ENCODE measurements at places on chromosomes 1 and 21.
A peak's percentile ranks its signal among the peaks of the same experiment; 100 is the strongest.

GRCh38 chr1:53657891-53658396, 81.0 kb downstream of the GLIS1 start:
- no peak for DNase-seq

GRCh38 chr1:226972931-226973330, 32.8 kb downstream of the COQ8A start:
- no peak for DNase-seq

GRCh38 chr1:167439301-167439988, 78.9 kb downstream of the CD247 start:
- DNase-seq: peak; percentile 30

DNA sequence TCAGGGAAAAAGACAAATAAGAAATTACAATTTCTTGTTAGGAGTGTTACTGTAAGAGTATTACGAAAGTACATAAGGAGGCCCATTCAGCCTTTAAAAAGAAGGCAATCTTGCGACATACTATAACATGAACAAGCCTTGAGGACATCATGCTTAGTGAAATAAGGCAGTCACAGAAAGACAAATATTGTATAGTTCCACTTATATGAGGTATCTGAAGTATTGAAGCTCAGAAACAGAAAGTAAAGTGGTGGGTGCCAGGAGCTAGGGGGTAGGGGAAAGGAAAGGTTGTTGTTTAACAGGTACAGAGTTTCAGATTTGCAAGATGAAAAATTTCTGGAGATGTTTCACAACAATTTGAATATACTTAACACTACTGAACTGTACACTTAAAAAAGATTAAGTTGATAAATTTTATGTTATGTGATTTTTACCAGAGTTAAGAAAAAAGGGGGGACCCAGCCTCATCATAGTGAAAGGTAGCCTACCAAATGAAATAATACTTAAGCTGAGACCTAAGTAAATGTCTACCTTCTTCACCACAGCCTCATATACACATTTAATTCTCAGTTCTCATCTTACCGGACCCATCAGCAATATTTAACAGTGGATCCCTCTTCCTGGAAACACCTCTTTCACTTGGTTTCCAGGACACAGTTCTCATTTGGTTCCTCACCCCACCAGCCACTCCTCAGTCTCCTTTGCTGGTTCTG, 19.5 kb downstream of the USP24 start:
- peak; percentile 67 for DNase-seq

DNA sequence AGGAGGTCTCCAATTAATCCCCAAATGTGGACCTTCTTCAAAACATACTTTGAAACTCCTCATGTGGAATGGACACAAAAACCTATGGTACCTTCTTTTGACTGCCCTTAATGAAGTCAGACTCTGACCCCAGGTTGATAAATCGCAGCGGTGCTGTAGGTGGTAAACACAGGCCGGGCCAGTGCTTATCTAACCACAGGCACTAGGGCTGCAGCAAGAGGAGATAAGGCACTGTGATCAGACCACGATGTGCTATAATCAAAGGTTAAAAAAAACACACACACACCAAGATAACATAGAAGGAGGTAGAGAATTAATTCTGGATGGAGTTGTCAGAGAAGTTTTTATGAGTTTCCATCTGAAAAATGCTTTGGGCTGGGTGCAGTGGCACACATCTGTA, 52.3 kb upstream of the SIPA1L2 start:
- DNase-seq: no peak

- no peak for DNase-seq
These were observed 3.0 kb upstream of the NFIA start for GRCh38 chr1:61079296-61079897.

DNA sequence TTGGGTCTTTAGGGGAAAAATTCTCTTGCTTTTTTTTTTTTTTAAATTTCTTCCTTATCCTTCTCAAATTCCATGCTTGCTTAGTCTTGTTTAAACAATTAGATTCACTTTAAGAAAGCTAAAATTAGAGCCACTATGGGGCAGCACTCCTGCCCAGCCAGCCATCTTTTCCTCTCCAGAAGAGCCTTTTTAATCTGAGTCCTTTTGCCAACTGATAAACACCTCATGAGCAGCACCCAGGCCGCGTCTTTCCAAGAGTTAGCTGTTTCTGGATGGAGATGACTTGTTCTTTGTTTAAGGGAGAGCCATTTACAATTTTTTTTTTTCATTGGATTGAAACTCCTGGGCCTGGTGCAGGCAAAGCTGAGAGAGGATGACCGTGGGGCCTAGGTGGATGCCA, 53.3 kb upstream of the TSPAN2 start:
- no peak for DNase-seq

GRCh38 chr1:182122256-182122912, 60.9 kb upstream of the ZNF648 start:
- peak; percentile 27 for DNase-seq

DNA sequence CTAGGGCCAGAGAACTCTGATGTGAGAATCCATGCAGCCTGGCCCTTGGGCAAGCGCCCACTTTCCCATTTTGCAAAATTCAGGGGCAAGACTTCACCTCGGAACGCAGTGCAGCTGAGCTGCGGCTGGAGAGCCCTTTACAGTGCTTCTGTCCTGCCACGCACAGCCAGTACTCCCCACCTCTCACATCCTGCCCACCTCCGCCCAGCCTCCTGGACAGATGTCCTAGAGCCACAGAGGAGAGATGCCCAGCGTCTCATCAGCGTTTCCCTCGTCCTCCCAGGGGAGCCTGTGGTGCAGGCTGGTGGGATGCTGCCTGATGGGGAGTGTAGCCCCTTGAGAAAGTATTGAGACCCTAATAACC, 29.6 kb downstream of the RUNX3 start:
- no peak for DNase-seq

GRCh38 chr1:30274976-30275621, 448.3 kb downstream of the MATN1 start:
- DNase-seq: no peak

DNA sequence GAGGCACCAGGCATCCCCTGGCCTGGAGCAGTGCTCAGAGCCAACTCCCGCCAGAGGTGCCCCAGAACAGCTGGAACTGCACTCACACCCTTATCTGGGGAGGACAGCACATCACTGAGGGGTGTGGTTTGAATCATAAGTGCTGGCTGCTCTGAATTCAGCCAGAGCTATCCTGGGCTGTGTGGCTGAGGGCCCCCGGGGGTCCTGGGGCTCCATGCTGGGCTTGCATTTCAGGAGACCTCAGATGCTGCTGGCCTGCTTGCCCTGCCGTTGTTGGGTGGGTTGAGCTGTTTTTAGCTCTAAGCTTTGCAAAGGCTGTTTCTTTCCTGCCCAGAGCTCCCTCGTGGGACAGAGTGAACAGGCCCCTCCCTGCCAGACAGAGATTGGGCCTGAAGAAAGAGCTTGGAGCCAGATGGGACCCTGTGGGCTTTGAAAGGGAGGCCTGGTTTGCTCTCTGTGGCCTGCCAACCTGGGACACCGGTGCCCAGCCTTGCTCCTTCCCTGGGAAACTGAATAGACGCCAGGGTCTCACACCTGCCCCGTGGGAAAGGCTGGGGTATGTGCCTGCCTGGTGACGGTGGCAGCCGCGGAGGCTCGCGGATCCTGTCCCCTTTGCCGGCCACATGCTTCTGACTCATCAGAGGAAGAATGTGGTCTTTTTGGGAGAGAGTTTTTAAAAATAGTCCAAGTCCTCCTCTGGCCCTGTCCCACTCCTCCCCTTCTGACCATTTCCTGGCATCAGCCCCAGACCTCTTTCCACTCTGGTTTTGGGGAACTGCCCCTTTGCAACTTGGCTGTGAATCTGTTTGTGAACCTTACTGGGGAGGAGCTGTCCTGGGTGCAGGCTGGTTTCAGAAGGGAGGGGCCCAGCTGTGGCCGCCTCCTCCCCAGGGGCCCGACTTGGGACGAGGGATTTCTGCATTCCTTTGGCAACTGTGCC, 30.0 kb downstream of the ARHGEF10L start:
- DNase-seq: peak; percentile 95

GRCh38 chr1:114495486-114495885, 15.5 kb downstream of the TRIM33 start:
- DNase-seq: no peak

DNA sequence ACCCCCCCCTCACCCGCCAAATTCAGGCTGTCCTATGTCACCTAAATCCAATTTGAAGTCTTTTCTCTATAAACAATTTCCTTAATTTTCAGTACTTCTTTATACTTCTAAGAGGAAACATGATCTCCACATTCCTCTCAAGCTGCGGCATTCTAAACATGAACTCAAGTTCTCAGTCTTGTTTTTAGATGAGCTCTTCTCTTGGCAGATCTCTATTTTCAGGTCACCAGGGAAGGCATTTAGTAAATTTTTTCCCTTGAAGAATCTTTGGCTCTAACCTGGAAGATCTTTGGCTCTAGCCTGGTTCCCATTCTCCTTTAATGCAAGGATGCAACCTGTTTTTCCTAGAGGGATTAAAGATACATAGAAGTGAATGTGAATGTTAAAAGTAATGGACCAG, 193.4 kb downstream of the ATG4C start:
- DNase-seq: no peak

- DNase-seq: no peak
These were observed 33.8 kb downstream of the PHC2 start for GRCh38 chr1:33397125-33397506.

DNA sequence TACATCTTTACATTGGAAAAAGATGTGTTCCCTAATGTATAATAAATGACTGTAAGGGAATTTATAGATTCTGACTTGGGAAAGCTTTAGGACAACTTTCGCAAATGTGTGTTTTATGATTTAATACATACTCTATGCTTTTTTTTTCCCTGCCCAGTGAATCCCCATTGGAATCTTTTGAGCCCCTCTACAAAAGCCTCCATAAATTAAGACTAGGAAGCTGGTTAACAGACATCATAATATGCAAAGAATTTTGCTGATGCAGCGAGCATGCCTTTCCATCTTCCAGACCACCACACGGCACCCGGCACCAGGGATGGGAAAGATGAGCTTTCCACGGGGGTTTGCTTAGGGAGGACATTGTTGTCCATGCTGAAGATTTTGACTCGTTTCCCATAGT, 156.1 kb upstream of the IVNS1ABP start:
- DNase-seq: no peak

- DNase-seq: no peak
These were observed 96.0 kb upstream of the BTG3 start for GRCh38 chr21:17708522-17709265.

DNA sequence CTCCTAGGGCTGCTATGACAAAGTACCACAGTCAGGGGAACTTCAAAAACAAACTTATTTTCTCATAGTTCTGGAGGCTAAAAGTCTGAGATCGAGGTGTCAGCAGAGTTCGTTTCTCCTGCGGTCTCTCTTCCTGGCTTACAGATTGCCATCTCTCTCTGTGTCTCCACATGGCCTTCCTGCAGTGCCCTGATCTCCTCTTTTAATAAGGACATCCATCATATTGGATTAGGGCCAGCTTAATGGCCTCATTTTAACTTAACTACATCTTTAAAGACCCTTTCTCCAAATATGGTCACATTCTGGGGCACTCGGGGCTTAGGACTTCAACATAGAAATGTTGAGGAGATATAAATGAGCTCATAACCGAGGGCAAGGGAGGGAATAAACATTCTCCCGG, 12.2 kb downstream of the C1orf74 start:
- no peak for DNase-seq

GRCh38 chr1:226457307-226457712, 49.4 kb upstream of the PARP1 start:
- DNase-seq: no peak

- no peak for DNase-seq
These were observed 5.6 kb downstream of the CRCT1 start for GRCh38 chr1:152519851-152520250.

GRCh38 chr1:51506537-51506936, 12.5 kb downstream of the EPS15 start:
- DNase-seq: peak; percentile 72

- no peak for DNase-seq
These were observed 15.2 kb downstream of the UBASH3A start for GRCh38 chr21:42418886-42419285.

DNA sequence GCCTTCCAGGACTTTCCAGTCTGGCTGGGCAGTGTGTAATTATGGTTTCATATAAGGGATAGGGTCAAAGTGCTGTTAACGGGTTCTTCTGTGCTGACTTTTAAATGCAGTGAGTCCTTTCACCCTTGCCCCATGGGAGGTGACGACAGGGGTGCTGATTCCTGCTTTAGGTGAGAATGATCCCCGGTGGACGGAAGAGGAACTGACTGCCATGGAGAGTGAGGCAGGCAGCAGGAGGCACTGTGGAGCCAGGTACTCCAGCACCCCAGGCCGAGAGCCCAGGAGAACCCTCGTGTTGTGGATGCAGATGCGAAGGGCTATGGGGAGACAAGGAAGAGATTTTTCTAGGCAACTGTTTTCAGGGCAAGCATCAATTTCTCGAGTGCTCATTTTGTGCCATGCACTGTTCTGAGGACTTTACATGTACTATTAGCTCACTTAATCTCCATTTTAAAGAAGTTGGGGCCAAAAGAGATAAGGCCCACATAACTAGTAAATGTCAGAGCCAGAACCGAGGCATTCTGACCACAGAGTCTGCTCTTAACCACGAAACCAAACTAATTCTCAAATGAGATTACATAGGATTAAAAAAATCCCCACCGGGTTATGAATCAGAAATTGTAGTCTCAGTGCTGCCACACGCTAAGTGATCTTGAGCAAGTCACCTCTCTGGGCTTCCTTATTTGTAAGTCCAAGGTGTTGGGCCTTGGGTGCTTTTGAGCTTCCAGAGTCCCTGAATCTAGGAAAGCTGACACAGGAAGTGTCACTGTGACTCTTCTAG, 28.2 kb downstream of the STPG1 start:
- no peak for DNase-seq

DNA sequence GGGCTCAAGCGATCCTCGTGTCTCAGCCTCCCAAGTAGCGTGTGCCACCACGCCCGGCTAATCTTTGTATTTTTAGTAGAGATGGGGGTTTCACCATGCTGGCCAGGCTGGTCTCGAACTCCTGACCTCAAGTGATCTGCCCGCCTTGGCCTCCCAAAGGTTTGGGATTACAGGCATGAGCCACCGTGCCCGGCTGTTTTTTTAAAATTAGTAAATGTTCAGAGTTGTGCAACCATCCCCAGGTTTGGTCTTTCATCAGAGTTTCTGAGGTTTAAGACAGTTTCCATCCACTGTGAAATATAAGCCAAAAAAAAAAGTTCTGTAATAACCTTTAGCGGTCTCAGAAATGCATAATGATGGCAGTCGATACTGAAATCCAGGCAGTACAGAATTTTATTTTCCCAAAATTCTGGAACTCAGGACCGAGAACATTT, 550 bp upstream of the SYT11 start:
- DNase-seq: no peak

- DNase-seq: no peak
These were observed 176.0 kb downstream of the PLPP3 start for GRCh38 chr1:56403321-56403720.

All from foreskin melanocyte (primary cell).